Activated T-cell treated with anti-CD3 and anti-CD28 coated beads, Interleukin-2, amount 50 U/mL, for 48 hours (primary cell): ENCODE measurements at places on chromosomes 7 and 10.
A peak's percentile ranks its signal among the peaks of the same experiment; 100 is the strongest.

DNA sequence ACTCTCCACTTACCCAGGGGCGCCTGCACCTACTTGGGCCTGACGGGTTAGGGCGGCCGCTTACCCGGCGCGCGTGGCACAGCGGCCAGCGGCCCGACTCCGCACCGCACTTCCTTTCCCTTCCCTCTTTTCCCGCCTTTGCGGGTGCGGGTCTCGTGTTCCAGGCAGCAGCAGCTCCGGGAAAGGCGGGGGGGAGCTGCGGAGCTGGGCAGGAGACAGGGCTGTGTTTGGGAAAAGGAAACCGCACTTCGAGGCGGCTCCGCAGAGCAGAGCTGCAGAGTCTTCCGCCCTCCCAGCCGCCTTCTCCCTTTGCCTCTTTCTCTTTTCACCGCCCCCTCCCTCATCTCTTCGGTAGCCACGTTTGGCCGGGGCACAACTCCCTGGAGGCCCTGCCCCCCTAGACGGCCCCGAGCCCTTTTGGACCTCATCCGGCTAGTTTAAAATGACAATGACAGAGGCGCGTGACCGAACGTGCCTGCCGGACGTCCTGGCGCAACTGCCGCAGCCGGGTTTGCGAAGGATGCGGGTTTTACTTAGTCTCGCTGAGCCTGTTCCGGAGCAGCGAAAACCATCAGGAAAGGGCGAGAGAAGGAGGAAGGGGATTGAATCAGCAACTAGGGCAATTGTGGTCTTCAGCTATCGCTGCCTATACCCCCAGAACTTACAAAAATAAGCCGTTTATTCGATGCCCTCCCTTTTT, 7.9 kb upstream of the PAX2 start:
- DNase-seq: peak; percentile 49

DNA sequence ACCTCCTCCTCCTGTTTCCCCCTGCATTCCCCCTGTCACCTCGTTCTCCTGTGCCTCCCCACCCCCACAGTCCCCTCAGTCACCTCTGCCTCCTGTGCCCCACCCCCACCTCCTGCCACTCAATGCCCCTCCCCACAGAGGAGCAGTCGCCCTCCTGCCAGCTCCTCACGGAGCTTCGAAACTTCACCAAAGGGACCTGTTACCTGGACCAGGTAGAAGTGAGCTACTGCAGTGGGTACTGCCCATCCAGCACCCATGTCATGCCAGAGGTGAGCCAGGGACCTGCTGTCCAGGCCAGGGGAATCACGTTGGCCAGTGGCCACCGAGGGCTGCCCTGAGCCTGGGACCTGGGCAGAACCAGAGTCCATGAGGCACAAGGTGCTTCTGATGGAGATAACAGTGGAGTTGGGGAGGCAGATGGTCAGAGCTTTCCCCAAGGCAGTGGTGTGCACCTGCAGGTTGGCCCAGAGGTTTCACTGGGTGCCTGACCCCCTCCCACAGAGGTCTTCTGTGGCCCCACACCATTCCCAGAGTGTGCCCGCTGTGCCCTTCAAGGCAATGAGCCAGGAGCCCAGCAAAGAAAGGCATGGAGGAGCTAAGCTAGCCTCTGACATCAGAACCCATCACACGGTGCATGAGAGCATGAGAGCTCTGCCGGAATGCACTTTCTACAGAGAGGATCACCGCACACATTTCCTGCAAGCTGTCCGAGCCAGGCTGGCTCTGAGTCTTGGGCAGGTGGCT, 7.0 kb upstream of the ZNF862 start:
- no peak for DNase-seq

DNA sequence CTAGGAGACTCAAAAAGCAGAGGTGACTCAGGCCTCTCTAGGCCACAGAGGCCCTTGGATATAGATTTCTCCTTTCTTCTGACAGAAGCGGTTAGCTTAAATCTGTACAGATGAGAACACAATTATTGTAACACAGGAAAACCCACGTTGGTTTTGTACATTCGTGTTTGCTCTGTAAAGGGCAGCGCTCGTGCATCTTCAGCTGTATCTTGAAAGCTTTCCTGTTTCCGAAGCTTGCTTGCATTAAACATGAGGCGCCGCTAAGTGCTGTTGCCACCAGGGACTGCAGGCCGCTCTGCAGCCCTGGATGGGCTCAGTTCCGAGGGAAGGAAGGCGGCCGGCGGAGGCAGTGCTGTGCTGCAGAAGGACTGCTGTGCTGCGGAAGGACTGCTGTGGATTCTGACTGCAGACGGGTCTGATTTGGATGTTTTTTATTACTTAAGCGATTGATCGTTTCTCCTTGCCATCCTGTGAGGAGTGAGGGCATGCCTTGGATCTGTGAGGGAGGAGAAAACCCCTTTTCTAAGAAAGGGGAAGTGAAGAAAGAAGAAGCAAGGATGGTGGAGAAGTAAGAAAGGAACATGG, 53.3 kb downstream of the FHIP2A start:
- peak; percentile 29 for DNase-seq

DNA sequence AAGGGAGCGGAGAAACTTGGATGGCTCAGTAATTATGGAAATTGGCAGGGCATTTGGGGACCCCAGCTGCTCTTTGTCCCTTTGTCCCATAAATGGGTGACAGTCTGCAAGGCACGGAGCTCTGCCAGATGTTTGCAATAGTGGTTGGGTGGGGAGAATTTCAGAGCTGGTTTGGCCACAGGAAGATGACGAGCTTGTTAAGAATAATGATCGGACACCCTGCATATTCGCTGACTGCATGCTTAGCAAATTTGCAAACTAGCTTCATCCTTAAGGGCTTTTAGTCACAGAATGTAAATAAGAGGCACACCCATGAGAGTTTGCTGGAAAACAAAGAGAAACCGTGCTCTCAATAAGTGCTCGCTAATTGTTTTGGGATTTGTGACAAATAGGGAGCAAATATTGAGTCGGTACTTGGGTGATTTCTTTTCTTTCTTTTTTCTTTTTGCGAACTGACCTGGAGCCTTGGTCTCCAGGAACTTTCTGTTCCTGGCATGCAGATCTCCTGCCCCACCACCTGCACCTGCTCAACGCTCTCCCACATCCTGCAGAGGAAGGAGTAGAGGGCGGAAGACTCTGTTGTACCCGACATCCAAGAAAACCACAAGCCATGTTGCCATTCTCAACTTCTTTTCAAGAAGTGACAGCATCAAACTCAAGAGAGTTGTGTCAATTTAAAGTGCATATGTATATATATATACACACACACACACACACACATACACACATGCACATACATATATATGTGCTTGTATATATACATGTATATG, 238.9 kb downstream of the CAMK1D start:
- no peak for DNase-seq
